HS-27A (cell line): ENCODE measurements at places on chromosomes 11 and 22.

GRCh38 chr11:12164061-12165014 lies 53.9 kb downstream of the MICAL2 start:
- no peak for DNase-seq

GRCh38 chr11:101974255-101974654 lies 57.9 kb upstream of the ANGPTL5 start:
- no peak for DNase-seq

DNA sequence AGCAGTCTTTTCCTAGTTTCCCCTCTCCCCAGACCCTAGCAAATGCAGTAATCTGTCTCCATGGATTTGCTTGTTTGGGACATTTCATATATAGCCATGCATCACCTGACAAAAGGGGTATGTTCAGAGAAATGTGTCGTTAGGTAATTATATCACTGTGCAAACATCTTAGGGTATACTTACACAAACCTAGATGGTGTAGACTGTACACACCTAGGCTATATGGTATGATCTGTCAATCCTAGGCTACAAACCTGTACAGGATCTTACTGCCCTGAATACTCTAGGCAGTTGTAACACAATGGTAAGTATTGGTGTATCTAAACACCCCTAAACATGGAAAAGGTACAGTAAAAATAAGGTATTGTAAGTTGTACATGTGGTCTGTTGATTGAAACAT lies 23.8 kb downstream of the QSER1 start:
- no peak for DNase-seq

GRCh38 chr22:39439170-39439569 lies 17.6 kb upstream of the MGAT3 start:
- DNase-seq, result no peak

GRCh38 chr11:121109916-121110586 lies 9.0 kb downstream of the TECTA start:
- DNase-seq, result no peak

GRCh38 chr11:119701591-119702549 lies 27.1 kb downstream of the NECTIN1 start:
- no peak for DNase-seq

GRCh38 chr11:66845143-66845875 lies 2.1 kb downstream of the RCE1 start:
- no peak for DNase-seq

DNA sequence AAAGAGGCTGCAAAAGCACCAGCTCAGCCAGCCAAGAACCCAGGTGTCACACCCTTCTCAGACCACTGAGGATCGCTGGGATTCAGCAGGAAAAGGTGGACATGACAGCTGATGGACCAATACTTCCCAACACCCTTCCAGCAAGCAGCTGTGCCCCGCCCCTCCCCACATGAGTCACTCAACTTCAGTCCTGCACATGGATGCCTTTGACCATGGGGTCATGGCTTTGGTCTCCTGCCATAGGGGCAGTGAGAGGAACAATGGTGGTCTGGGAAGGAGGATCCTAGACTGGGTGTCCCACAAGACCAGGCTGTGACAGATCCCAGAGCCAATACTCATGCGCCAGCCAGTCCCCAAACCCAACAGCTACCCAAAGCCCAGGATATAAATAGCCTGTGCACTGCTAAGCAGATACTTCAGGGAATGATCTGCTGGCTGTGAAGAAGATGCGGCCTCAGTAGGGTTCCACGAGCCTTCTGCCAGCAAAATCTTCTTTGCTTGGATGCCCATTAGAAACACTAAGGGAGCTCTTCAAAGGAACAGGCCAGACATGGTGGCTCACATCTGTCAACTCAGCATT lies 5.5 kb upstream of the RGL4 start:
- no peak for DNase-seq

DNA sequence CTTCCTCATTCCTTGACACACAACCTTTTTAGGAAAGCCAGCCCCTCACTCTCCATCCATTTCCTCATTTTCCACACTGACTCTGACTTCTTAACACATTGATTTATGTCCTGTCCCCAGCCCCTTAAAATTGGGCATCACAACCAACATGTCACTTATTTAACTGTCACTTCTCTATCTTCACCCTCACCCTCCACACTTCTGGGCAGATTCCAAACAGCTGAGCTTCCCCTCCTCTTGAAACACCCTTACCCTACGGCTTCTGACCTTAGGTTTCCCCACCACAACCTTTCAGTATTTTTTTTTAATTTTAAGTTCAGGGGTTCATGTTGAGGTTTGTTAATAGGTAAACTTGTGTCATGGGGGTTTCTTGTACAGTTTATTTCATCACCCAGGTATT lies 696.3 kb downstream of the DLG2 start:
- DNase-seq, result no peak

DNA sequence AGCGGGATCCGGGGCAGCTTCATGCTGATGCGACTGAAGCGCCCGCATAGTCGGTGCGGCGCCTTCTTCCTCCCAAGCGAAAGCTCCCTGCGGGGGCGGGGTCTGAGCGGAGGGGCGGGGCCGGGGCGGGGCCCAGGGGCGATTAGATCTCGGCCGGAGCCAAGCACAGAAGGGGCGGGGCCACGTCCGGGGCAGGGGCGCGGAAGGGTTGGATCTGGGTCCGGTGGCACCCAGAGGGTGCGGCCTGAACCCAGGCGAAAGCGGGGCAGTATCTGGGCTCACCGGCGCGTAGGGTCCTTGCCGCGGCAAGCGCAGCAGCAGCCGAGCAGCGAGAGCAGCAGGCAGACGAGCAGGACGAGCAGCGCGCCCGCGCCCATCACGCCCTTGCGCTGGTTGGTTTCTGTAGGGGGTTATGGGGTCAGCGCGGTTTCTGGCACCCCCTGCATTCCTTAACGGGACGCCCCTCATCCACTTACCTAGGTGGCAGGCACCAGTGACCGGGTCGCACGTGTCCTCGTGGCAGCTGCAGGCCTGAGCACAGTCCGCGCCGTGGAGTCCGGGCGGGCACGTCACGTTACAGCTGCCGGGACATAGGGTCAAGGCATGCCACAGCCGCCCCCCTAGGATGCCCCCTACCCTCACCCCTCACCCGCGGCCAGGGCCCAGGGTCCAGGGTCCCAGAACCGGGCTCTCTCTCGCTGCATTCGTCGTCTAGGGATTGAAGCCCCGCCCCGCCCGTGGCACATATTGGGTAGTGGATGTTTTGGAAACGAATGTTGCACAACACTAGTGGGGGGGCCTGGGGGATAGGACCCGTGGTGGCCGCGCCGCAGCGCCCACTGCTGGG lies 8.1 kb downstream of the SCARF2 start:
- DNase-seq, result no peak

DNA sequence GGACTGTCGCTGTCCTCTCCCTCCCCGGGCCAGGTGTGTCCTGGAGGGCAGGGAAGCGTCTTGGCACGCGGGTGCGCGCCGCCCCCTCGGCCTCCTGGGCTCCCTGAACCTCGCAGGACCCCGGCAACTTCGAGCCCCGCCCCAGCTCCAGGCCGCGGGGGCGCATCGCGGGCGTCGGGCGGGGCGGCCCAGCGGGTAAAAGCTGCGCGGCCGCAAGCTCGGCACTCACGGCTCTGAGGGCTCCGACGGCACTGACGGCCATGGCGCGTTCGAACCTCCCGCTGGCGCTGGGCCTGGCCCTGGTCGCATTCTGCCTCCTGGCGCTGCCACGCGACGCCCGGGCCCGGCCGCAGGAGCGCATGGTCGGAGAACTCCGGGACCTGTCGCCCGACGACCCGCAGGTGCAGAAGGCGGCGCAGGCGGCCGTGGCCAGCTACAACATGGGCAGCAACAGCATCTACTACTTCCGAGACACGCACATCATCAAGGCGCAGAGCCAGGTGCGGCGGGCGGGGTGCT lies at the start of gene CST6:
Gene CST6, plus strand, starts transcription at position 224 of the 519 bp plus-strand sequence. Its CDS starts 37 bp downstream, at position 261.
- no peak for DNase-seq

DNA sequence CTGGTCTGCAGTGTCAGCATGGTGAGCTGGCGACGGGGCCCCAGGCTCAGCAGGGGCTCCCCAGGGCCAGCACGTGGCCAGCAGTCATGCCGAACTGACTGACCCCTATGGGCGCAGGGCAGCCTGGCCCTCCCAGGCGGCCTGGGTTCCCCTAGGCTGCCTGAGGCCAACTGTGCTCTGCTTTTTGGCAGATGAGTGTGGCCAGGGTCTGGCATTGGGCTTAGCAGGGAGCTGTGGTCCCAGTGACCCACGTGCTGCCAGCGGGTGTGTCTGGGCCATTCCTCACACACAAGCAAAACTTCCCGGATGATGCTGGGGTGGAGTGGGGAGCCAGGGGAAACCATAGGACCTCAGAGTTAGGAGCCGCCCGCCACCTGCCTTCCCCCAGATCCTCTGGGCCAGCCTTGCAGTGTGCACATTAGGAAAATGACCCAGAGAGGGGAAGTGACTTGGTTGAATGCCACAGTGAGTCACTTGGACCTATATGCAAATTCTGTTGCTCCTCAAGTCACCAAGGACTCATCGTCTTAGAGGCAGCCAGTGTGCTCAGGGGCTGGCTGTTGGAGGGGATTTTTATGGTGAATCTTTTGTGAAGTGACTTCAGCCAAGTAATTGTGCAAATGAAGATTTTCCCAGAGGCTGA lies 6.5 kb downstream of the ADORA2A start:
- DNase-seq, result no peak
